A673 (cell line): ENCODE measurements at places on chromosomes 12 and 14. TPM values are rescaled to one million over a fixed set of nuclear protein-coding genes. Genes with fewer than 3 reads are reported as not detected.

GRCh38 chr14:101128478-101129321, 225.2 kb upstream of the RTL1 start:
- H3K4me3 ChIP-seq, result no peak overlapping the region
- DNase-seq, result no peak
- no peak overlapping the region for H3K27ac ChIP-seq
- no peaks in the 10 kb centered on the region for H3K27me3 ChIP-seq
- no peaks in the 10 kb centered on the region for H3K36me3 ChIP-seq

GRCh38 chr12:123120452-123121166, 30.3 kb downstream of the PITPNM2 start:
- DNase-seq, result no peak
- no peaks in the 10 kb centered on the region for H3K27me3 ChIP-seq
- no peaks in the 10 kb centered on the region for H3K4me1 ChIP-seq
- no peak overlapping the region for H3K4me3 ChIP-seq

M6PR gene
- total RNA-seq, result 138 and 160 TPM in 2 replicates

DNA sequence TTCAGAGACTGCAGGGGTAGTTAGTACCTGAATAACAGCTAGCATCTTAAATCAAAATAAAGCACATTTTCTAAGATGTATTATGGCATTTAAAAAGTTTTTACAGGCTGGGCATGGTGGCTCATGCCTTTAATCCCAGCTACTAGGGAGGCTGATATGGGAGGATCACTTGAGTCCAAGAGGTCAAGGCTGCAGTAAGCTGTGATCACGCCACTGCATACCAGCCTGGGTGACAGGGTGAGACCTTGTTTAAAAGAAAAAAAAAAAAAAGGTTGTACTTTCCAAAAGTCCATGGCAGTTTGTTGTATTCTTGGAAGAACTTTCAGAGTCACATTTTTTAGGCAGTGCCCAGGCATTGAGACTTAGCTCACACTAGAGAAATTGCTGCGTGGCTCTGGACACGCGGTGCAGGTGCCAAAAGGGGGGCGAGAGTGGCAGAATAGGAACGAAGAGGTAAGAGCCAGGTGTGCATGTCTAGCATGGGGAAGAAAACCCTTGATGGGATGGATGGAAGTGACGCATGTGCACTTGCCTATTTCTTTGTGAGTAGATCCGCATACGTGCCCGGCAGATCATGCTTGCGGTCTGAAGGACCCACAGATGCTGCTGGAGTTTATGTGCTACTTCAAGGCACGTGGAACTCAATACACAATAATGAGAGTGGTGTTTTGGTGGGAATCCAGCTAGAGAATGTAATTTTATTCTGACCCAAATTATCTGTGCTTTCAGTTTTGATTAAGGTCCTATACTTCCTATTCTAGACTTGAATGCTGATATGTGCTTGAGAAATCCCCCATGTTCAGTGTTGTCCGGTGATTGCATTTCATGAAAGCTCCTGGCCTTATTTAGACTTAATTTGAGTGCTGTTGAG, 11.9 kb downstream of the ANKRD13A start:
- no peak for DNase-seq
- H3K27me3 ChIP-seq, result no peaks in the 10 kb centered on the region
- H3K36me3 ChIP-seq, result no peaks in the 10 kb centered on the region
- no peaks in the 10 kb centered on the region for H3K4me1 ChIP-seq
- no peak overlapping the region for H3K27ac ChIP-seq

- no peak for DNase-seq
- H3K4me3 ChIP-seq, result no peak overlapping the region
- H3K27me3 ChIP-seq, result no peaks in the 10 kb centered on the region
- H3K27ac ChIP-seq, result no peak overlapping the region
- no peaks in the 10 kb centered on the region for H3K4me1 ChIP-seq
These were observed 53.3 kb downstream of the BDKRB1 start for GRCh38 chr14:96309133-96309895.

AMHR2 gene
- total RNA-seq, result not detected in 2 replicates

SLC5A8 gene
- not detected in 2 replicates for total RNA-seq
